ENCODE measurements at places on chromosomes 7 and 10.
A peak's percentile ranks its signal among the peaks of the same experiment; 100 is the strongest.

GRCh38 chr10:119346095-119346832 is 138.9 kb downstream of the GRK5 start:
- peak; percentile 59 for DNase-seq

- no peak for DNase-seq
Observed at GRCh38 chr10:57188846-57189245, 827.8 kb upstream of the ZWINT start.

DNA sequence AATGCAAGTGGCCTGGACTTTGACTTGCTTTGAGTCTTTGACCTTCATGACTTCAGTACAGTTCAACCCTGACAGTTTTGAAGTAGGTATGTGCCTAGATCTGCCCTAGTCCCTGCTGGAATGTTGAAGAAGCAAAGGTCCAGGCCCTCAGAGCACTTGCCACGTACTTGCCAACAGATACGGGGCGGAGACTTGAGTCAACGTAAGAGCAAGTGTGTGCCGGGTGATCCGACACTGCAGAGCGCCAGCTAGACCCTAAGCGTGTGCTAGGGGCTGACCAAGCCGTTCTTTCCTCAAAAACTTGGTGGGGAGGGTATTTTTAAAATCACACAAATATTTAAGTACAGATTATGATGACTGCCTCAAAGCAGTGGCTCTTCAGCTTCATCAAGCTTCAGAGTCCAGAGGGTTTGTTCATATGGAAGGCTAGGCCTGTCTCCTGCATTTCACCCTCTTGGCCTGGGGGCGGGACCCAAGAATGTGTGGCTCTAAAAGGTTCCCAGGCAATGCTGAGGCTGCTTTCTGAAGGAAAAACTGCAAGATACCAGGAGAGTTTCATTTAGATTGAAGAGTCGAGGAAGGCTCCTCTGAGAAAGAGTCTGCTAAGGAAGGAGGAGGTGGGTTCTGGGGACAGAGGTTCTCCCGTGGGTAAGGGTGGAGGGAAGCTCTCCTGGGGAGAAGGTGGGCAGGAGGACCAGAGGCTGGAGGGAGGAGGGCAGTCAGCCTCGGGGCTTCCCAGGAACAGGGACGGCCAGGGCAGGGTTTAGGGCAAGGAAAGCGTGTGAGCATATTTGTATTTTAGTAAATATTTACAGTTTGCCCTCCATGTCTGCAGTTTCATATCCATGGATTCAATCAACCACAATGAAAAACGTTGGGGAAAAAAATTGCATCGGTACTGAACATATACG is 160.3 kb downstream of the EGFR start:
- DNase-seq = no peak

GRCh38 chr7:70263471-70264255 is 665.4 kb downstream of the AUTS2 start:
- DNase-seq = no peak

GRCh38 chr7:78620920-78621319 is 822.3 kb downstream of the PHTF2 start:
- no peak for DNase-seq

DNA sequence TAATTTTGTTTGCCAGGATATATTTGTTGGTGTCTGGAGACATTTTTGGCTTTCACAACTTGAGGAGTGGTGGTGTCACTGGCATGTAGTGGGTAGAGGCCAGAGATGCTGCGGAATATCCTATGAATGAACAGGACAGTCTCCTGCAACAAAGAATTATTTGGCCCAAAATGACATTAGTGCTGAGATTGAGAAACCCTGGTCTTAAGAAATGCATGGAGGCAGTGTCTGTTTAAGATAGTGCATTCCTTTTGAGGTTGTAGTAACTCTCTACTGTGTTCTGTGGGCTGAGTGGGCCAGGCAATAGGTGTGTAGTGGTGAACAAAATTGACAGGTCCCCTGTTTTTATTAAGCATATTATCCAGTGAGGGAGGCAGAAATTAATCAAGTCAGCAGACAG is 165.5 kb downstream of the CDK14 start:
- no peak for DNase-seq

DNA sequence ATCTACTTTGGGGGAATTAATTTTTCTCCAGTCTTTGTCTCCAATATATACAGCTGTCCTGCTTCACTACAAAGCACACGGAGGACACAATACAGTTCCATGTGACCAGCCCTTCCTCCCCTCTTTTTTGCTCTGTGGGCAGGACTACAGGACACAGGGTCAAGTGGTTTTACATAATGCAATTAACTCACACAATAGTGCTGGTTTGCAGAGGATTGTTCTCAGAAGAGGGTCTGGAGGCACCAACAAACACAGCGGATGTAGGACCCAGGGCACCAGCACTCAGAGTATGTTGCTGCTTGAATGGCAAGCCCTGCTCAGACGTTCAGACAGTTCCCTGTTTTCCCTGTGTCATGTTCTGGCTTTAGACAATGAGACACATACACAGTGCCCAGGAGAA is 52.0 kb upstream of the NPTX2 start:
- DNase-seq = no peak

DNA sequence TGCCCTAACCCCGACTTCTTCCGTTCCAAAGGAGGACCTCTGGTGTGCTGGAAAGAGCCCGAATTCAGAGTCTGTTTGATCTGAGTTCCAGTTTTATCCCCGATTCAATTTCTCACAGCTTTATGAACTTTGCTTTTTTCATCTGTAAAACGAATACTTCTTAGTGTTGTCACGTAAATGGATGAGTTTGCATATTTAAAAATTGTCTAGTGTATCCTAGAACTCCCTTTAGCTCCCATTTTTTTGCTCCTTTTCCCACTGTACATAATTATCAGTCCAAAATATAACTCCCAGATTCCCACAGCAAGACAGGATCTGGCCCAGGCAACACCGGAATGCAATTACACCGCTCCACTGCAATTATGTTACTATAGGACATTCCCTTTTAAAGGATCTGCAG is 80.7 kb upstream of the ARHGAP21 start:
- no peak for DNase-seq

DNA sequence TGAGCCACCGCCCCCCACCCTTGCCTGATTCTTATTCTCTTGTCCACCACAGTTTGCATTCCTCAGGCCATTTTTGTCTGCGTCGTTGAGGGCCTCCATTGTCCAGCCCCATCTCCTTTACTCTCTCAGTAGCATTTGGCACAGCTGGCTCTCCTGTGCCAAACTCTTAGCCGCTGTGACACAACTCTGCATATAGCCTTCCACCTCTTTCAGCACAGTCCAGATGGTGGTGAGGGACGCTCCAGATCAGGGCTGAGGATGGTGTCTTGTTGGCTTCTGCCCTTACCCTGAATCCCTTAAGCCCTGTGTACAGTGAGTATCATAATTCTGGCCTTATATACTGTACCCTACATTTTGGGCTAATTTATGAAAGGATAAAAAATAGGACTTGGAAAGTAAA is 45.6 kb downstream of the BMPR1A start:
- DNase-seq = no peak

DNA sequence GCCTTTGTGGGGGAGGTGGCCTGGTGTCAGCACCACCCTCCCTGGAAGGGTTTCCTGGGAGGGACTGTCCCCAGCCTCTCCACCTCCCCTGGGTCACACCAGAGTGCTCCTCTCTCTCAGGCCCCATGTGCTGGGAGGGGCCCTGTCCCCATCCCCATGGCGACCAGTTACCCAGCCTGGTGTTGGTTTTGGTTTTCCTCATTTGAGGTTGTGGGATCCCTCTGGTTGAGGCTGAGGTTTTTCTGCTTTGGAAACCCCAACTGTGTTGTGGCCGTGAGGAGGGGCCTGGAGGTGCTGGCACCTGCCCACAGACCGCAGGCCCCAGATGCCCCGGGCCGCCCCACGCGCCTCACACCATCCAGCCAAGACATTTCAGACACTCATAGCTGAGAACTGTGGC is 106.3 kb downstream of the GRK5 start:
- no peak for DNase-seq

DNA sequence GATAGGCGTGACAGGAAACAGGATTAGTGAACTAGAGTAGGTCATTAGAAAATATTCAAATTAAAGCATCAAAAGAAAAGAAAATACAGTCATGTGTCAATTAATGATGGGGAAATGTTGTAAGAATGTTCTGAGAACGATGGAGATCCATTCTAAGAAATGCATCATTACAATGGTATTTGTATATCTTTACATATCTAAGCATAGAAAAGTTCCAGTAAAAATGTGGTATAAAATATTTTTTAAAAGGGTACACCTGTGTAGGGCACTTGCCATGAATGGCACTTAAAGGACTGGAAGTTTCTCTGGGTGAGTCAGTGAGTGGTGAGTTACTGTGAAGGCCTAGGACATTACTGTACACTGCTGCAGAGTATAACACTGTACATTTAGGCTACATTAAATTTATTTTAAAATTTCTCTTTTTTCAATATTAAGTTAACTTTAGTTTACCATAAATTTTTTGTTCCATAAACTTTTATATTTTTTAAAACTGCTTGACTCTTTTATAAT is 282.5 kb downstream of the BMPER start:
- DNase-seq = no peak

DNA sequence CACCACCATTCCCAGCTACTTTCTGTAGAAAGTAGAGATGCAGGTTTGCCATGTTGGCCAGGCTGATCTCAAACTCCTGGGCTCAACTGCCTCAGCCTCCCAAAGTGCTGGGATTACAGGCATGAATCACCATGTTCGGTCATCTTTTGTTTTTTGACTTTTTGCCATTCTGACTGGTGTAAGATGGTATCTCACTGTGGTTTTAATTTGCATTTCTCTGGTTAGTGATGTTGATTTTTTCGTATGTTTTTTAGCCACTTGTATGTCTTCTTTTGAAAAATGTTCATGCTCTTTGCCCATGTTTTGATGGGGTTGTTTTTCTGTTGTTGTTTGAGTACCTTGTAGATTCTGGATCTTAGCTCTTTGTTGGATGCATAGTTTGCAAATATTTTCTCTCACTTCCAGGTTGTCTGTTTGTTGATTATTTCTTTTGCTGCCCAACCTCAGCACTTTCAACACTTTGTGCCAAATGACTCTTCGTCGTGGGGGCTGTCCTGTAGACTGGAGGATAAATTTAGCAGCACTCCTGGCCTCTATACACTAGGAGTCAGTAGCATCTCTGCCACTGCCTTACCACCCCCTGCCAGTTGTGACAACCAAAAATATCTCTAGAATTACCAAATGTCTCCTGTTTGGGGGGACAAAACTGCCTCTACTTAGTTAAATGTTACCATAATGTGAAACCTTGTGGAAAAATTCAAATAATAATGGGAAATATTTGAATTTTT is 6.5 kb upstream of the CPED1 start:
- no peak for DNase-seq

GRCh38 chr7:139583826-139584553 is 60.5 kb downstream of the CLEC2L start:
- no peak for DNase-seq

DNA sequence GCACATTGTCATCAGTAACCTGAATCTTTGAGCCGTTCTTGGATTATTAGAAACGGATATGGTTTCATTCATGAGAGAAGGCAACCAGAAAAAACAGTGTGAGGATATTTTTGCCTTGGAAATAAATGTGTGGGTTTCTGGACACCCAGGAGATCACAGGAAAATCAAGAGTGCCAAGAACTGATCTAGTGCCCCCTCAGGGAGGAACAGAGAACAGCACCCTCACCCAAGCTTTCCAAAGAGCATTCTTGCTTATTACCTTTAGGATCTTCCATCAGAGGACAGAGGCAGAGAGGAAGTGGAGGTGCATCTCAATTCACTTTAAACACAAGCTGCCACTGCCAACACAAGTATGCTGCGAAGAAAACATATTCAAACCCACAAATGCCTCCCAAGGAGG is 851.5 kb upstream of the COBL start:
- DNase-seq = peak; percentile 11

- peak; percentile 33 for DNase-seq
Observed at GRCh38 chr10:47175181-47176123, 124.5 kb upstream of the GDF10 start.

GRCh38 chr10:116753759-116754158 is 11.4 kb upstream of the HSPA12A start:
- DNase-seq = no peak

- DNase-seq = no peak
Observed at GRCh38 chr7:76216381-76217082, 14.8 kb downstream of the SRRM3 start.

- no peak for DNase-seq
Observed at GRCh38 chr7:12552876-12553275, 17.6 kb upstream of the SCIN start.

DNA sequence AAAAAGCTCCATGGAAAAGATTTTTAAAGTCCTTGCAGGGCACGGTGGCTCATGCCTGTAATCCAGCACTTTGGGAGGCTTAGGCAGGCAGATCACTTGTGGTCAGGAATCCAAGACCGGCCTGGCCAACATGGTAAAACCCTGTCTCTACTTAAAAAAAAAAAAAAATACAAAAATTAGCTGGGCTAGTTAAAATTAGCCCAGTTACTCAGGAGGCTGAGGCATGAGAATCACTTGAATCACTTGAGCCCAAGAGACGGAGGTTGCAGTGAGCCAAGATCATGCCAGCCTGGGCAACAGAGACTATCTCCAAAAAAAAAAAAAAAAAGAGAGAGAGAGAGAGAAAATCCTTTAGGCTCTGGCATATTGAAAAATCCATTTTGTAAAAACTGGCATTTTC is 61.9 kb downstream of the CCDC6 start:
- DNase-seq = no peak

GRCh38 chr10:83957168-83957947 is 182.0 kb upstream of the GHITM start:
- DNase-seq = no peak

Measured in SHP77 (cell line).